ENCODE measurements at places on chromosomes 11 and 22.

GRCh38 chr11:27868226-27868625 is 168.0 kb upstream of the BDNF start:
- no peak for DNase-seq

DNA sequence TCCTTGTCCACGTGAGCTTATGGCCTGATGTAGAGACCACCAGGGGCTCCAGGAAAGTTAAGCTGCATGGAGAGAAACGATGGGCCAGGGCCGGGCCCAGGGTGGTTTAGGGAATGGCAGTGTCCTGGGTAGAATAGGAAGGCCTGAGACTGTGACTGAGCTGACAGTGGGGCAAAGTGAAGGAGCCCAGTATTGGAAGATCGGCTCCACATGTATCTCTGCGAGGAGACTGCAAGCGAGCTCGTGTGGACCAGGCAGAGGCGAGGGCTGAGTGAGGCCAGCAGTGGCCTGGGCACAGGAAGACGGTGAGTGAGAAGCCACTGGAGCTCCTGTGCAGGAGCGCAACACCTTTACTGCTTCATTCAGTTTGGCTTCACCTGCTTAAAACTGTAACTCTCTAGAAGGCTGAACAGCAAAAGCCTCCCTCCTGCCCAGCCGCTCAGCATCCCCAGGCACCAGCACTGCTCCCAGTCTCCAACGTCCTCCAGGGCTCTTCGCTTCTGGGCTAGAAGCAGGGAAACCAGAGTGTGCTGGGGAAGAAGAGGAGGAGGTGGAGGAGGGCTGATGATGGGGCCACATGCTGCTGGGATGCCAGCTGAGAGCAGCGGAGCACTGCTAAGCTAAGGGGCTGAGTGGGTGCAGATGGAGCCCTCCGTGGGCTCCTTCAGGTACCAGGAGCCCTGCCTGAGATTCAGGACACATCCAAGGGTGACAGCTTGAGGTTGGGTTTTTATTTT is 13.5 kb downstream of the TCIRG1 start:
- DNase-seq = no peak

GRCh38 chr22:31764785-31765184 is 11.0 kb downstream of the DEPDC5 start:
- no peak for DNase-seq

- DNase-seq = no peak
Observed at GRCh38 chr22:43197271-43197941, 10.5 kb upstream of the TTLL12 start.

DNA sequence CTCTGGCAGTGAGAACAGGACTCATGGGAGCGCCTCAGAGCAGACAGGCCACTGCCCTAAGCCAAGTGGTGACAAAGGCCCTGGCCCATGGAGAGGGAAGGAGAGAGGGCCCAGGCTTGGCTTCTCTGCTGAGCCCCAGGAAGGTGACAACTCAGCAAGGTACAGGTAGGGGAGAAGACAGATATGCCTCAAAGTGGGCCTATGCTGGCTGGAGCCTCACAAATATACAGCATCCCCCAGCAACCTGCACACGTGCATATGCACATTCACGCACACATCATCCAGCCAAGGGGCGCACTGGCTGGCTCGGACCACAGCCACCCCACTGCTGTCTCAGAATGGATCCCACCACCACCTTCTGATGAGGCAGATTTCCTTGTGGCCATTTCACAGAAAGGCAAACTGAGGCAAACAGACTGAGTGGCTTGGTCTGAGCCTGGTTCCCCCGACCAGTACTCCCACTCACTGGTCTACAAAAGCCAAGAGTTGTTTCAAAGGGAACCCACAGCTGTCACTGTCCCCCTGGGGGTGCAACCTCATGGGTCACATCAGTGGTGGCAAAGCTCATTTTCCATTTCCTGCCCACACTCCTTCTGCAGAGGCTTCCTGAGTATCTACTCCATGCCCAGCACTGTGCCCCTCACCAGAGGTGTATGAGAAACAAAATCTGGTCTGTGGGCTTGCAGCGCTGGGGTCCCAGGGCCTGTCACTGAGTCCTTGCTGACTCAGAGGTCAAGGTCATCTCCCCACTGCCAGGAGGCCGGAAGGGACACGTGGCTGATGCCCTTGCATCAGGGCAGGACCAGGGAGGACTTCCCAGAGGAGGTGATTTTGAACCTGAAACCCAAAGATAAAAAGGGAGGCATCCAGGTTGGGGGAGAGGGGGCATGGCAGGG is 67.3 kb upstream of the PRR5 start:
- no peak for DNase-seq

GRCh38 chr22:24878969-24879368 is 67.5 kb downstream of the LHFPL7 start:
- no peak for DNase-seq

DNA sequence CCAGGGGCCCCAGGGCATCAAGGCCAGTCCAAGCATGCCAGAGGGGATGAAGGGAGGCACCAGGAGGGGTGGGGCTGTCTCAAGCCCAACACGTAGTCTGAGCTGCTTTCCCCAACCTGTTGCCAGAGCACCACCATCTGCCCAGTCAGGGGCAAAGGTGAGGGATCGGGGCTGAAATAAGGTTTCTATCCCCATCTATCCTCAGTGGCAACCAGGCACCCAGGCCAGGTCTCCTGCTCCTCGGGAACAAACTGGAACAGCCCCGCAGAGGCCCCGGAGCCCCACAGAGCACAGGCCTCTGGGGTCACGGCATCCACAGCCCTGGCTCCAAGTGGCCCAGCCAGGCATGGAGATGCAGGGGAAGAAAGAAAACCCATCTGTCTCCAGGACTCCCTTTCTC is 19.3 kb downstream of the STARD10 start:
- DNase-seq = no peak

GRCh38 chr22:29726512-29727130 is 6.8 kb downstream of the CABP7 start:
- DNase-seq = no peak

DNA sequence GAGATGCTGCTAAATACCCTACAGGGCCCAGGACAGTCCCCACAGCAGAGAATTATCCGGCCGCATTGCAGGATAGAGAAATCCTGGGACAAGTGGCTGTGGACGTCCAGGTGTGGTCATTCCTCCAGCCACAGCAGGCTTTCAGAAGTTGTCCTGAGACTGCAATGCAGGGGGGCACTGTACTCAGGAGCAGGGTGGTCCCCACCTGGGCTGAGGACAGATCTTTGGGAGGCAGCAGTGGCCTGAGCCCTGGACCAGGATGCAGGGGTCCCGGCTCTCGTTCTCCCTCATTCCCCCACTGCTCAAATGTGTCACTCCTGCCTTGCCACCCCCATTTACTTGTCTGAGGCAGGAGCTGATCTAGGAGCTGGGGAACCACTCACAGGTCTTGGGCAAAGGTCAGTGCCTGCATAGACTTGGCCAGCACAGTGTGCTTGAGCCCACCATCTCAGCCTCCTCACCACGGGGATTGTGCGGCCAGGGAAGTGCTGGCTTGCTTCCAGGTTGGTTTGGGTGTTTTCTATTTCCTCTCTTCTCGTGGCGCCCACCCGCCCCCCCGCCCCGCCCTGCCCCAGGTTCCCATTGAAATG is 15.3 kb downstream of the LINC01488 start:
- no peak for DNase-seq

DNA sequence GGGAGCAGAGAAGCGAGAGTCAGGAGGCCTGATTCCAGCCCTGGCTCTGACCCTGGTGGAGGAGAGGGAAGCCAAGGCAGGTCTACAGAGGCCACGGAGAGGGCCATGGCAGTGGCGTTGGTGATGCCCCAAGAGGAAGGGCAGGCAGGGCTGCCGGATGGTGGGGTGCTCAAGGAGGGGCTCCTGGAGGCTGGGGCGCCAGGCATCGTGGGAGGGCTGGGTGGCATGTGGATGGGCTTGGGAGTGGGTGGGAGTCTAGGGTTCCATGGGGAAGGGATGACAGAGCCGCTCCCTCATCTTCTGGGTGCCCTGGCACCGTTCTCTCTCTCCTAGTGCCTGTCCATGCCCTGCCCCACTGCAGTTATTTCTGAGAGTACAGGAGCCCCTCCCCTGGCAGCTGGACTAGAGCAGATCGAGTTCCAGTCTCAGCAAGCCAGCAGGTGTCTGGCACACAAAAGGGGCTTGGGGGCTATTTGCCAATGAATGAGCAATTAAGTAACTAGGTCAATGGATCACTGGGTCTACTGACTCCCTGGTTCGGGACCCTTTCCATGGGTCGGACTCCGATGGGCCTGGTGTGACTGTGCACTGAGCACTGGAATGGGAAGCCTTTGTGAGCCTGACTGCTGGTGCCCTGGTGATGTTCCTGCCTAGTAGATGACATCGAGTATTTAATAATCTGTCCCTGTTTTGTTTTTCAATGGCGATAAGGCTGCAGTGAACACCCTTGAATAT is 570.0 kb downstream of the TBC1D22A start:
- DNase-seq = no peak

DNA sequence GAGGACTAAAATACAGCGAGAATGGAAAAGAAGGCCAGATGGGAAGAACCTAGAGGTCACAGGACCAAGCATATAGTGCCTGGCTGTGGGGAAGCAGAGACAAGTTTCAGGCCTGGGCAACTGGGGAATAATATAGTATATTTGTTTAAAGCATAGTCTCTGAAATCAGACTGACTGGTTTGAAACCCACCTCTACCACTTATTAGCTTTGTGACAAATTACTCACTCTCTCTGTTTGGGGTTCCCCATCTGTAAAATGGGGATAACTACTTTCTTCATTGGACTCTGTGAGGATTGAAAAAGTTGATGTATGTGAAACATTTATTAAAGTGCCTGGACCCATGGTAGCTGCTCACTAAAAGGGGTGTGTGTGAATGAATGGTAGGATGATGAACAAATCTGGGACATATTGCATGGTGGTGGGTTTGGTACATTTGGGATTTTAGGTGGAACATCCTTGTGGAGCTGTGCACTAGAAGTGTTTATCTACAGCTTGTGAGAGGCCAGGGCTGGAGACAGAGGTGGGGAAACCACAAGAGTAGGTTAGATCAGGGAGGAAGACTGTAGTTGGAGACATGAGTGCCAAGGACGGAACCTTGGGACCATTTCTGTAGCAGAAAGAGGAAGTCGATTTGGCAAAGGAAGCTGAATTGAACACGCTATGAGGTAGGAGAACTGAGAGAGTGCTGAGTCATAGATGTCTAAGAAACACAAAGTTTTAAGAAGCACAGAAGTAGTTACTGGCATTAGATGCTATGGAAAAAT is 52.6 kb downstream of the SWAP70 start:
- peak; percentile 63 for DNase-seq

All from PC-3 (cell line).